Activated T-cell treated with anti-CD3 and anti-CD28 coated beads, Interleukin-2, amount 50 U/mL, for 48 hours (primary cell): ENCODE measurements at places on chromosomes 12 and 14.

DNA sequence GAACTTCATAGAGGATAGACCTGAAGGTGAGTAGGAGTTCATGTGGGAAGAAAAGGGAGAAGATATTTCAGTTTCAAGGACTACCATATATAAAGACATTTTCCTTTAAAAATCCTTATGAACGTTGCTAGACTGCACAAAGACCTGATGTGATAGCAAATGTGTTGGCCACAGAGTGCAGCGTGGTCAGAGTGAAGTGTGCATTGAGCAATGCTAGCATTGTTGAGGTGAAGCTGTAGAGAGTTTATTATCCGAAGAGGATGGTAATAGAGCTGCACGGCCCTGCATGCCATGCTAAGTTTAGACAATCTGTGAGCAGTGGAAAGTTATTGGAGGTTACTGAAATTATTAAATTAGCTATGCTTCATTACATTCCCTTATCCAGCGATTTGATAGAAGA is 413.0 kb downstream of the CCDC91 start:
- DNase-seq, result no peak

DNA sequence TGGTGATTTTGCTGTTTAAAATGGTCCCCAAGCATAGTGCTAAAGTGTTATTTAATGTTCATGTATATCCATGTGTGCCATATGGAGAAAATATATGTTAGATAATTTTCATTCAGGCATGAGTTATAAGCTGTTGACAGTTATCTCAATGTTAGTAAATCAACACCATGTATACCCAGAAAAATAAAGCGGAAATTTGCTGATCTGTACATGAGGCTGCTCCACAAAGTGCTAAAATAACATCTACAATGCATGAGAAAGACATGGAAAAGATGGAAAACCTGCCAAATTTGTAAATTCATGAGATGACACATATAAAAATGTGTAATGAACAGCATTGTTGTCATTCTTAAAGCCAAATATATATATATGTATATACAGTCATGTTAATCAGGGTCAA is 1199.2 kb downstream of the FSCB start:
- no peak for DNase-seq

DNA sequence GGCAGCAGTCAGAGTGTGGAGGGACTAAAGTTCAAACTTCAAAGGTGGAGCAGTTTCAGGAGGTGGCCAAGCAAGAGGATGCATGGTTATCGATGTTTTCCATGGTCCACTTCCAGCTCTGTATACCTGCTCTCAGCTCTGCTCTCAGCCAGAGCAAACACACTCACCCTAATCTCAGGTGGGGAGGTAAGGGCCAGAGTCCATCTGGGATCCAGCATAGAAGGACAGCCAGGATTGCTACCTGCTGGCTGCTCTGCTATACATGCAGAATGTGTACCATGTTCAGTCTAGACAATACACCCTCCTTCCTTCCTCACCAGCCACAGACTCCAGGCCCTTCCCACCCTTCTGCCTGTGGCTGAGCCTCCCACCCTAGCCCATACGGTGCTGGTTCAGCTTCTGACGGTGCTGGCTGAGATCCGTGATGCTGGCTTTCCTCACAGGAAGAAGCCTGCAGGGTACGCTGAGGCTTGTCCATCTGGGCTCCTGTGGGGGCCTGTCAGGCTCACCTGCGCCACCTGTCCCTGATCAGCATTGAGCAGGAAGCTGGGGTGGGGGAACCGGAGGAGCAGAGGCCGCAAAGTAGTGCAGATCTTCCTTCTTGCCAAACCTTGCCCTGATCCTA is 2.4 kb downstream of the CBLN3 start:
- DNase-seq, result peak; percentile 13

GRCh38 chr14:92703516-92703915 is 44.9 kb downstream of the LGMN start:
- DNase-seq, result no peak

DNA sequence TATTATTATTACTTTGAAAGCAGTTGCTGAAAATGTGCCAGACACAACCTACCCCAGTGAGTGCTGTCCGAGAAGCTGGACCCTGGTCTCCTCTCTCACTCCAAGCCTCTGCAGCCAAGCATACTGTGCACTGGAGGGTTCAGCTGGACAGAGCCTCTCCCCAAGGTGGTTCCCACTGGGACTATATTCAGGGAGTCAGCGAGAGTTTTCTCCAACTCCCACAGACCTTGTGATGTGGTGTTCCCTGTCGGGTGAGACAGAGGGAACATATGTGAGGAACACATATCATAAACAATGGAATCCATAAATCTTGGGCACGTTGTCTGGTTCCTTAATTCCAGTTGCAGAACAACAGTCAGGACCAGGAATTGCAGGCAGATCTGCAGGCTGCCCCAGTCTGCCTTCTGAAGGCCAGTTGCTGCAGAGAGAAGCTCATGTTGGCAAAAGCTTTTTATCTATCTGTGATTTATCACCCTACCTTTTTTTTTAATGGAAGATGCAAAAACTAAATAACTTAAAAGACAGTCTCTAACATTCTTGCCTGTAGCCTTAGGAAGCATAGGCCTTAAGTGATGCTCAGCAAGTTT is 619.8 kb upstream of the TBX3 start:
- DNase-seq, result no peak

DNA sequence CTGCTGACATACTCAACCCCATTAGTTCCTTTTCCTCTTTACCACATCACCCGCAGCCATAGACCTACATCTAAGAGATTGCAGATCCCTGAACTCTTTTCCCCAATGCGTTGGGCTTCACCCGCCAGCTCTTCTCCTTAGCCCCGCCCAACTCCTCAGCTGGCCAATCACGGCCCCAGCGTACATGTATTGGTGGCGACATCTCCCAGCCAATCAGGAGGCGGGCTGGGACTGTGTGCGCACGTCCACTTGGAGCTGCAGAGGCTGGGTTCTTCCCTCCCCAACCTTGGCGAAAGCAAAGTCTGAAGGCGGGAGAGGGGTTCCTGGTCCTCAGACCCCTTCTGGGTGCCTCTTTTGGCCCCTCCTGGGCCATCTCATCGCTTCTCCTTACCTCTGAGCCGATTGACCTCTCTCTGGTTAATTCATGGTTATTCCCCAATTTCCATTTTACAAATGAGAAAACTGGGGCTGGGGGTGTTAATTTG is 11.0 kb downstream of the PDE1B start:
- peak; percentile 88 for DNase-seq

DNA sequence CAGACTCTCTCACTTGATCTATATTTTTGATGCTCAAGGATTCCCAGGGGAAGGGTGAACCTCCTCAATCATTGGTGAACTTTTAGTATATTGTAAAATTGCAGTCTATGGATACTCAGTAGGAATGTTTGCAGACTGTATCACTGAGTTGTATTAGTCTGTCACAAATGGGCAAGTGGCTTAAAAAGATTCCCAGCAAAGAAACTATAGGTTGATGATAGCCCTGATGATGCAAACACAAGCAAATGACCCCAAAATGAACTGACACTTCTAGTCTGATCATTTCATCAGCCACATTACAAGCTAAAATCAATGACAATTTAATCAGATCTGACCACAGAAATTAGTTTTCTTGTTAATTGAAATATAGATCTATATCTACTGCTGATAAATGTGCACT is 59.5 kb downstream of the RTN1 start:
- DNase-seq, result no peak

DNA sequence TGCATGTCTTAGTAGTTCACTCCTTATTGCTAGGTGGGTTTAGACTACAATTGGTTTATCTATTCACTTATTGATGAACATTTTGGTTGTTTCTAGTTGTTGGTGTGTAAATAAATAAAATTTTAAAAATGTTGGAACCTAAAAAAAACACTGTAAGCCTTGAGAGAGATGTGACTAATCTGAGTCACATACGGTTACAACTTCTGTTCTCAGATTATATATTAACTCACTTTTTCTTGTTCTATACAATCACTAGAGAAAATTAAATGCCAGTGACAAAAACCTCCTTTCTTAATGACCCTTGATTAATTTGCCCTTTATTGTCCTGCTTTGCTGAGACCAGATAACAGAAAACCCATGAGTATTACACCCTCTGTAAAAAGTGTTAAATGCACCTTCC is 7.1 kb upstream of the TDG start:
- DNase-seq, result no peak

DNA sequence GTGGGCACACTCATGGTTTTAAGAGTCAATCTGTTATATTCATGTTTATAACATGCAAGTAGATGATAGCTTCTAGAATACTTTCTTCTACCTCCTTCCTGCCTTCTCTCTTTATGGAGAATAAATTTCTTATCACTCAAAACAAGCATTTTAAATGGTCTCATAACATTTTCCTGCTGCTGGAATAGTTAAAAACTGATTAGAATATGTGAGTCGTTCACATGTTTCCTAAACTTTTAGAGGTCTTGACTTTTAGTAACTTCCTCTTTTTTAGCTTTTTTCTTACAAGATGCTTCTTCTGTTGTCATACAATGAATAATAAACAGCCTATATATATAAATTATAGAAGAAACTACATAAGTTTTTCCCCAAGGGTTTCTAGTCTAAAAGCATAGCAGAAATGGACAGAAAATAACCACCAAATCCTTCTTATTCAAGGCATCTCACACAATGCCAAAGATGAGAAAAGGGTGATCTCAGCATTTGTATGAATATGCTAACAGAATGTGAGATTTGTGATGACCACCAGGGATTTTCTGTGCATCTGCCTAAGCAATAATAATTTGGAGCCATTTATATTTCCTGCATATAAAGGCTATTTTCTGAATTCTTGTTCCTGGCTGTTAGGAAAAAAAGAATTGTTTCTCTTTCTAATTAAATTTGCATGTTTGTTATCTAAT is 127.8 kb downstream of the DAAM1 start:
- no peak for DNase-seq

DNA sequence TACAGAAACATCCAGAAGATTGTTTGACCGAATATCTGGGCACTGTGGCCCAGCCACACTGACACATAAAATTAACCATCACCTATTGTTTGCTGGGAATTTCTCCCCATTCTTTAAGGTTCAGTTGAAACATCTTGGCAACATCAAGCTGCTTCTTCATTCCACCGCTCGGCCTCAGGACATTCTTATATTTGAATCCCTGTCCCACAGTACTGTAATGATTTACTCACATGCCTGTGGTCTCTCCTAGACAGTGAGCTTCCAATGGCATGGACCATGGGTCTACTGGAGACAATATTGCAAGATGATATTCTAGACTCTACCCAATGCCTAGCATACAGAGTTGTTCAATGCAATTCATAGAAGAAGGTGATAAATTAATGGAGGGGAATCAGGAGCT is 56.1 kb downstream of the EMP1 start:
- DNase-seq, result no peak

DNA sequence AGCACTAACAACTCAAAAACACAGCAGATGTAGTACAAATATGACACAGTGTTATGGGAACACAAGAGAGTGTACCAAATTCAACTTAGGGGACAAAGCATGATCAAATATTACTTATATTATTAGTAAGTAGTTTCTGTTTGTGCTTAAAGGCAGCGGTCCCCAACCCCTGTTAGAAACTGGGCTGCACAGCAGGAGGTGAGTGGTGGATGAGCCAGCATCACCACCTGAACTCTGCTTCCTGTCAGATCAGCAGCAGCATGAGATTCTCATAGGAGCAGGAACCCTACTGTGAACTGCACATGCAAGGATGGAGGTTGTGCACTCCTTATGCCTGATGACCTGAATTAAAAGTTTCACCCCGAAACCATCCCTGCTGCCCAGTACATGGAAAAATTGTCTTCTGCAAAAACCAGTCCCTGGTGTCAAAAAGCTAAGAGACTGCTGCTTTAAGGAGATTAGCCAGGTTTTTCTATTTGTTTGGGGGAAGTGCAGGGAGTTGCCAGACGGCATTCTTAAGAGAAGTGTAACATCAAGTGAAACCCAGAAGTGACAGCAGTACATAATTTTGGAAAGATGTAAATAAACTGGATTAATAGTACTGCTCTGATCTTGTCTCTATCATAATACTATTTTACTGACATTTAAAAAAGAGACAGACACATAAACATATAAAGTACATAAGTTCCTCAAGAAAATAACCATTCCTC is 26.7 kb downstream of the GTF2A1 start:
- no peak for DNase-seq

GRCh38 chr12:63928305-63928704 is 83.8 kb downstream of the SRGAP1 start:
- DNase-seq, result peak; percentile 35

GRCh38 chr12:121144416-121144914 is 11.8 kb downstream of the P2RX7 start:
- DNase-seq, result no peak

DNA sequence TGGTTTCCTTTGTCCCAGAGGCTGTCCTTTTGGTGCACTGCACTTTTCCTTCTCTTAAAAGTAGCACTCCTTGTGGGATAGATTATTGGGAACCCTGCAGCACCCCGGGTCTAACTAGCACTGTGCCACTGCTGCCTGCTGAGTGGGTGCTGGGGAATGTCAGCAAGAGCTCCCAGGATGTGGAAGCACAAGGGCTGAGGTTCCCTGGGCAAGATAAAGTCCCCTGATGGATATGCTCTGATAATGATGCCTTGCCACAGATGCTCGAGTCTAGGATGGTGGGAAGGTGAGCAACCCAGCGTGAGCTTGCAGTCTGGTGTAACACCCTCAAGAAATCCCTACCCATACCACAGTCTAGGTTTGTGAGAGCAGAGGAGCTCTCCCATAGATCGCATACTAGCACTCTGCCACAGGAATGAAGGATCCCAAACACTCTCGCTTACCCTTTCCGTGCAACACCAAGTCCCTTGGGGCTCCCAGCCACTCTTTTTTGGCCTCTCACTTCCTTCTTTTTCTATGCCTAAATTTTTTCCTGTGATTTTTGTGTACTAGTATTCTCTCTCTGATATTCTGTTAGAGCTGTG is 32.6 kb downstream of the USP15 start:
- no peak for DNase-seq

GRCh38 chr14:21612324-21612723 is 22.4 kb downstream of the OR10G2 start:
- no peak for DNase-seq

DNA sequence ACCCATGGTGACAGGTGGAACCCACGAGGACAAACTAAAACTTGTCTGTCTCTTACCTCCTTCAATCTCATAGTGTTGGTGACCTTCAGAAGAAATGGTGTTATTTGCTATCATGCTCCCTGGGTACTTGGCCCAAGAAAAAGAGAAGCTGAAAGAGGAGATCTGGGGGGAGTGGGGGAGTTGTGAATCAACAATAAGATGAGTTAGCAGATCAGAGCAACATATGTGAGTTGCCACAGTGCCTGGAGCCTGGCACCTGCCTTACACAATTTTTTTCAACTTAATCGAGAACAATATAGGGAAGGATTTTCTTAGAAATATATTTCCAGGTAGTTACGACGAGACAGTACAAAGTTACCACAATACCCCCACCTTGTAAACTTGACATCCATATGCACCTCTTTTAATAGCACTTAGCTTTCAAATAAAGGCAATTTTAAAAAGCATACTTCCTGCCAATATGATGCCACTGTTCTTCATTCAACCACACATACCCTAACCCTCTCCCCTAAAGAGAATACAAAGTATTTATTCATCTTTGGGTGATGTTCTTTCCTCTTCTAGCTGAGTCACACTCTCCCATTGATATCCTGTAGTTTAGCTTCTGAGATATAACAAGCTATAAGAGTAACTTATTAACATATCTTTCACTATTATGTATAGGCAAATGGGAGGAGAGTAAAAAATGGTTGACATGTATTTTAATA is 424.1 kb upstream of the OR4E1 start:
- no peak for DNase-seq
